Hematopoietic multipotent progenitor cell treated with erythropoietin and hydrocortisone succinate and interleukin-3 and kit ligand, for 17 days (in vitro differentiated cells): ENCODE measurements at places on chromosomes 3 and 15.
A peak's percentile ranks its signal among the peaks of the same experiment; 100 is the strongest.

DNA sequence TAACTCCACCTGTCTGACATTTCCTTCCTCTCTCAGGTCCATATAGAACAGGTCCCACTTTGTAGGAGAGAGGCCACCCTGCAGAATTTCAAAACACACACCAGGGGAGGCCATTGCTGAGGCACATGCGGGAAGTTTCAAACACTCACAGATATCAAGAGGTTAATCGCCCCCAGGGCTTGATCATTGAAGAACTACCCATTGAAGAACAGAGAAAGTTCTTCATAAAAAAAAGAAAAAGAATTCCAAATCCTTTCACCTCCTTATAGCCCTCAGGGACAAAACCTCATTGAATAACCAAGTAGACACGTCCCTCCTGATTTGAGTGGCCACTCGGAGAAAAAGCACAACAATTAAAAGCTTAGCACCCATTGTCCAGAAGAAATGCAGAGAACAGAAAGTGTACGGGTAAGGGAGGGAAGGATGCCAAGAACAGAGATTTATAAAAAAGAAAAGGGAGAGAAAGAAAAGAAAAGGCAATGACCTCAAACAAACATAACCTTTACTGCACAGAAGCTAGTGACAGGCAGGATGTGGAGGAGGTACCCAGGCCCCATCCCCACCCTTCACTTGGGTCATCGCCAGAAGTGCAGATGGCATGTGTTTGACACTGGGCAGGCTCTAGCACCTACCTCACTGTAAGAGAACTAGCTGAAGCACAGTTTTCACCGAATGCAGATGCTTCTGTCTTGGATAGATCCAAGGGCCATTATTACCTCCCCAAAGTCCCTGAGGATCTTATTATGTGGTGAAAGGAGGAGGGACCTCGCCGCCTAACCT lies 112.3 kb upstream of the HES1 start:
- DNase-seq = no peak

GRCh38 chr3:137796993-137797392 lies 32.9 kb downstream of the SOX14 start:
- no peak for DNase-seq

DNA sequence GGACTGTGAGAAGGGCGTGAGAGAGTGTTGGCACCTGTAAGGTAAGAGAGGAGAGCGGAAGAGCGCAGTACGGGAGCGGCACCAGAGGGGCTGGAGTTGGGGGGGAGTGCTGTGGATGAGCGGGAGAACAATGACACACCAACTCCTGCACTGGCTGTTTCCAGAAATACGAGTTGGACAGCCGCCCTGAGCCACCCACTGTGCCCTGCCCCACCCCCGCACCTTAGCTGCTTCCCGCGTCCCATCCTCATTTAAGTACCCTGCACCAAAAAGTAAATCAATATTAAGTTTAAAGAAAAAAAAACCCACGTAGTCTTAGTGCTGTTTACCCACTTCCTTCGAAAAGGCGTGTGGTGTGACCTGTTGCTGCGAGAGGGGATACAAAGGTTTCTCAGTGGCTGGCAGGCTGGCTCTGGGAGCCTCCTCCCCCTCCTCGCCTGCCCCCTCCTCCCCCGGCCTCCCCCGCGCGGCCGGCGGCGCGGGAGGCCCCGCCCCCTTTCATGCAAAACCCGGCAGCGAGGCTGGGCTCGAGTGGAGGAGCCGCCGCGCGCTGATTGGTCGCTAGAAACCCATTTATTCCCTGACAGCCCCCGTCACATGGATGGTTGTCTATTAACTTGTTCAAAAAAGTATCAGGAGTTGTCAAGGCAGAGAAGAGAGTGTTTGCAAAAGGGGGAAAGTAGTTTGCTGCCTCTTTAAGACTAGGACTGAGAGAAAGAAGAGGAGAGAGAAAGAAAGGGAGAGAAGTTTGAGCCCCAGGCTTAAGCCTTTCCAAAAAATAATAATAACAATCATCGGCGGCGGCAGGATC lies at the start of gene SOX2:
SOX2 (plus strand) TSS at position 601 of the 811 bp plus-strand sequence. CDS start 436 bp downstream, outside the sequence.
- no peak for DNase-seq

GRCh38 chr3:46965151-46965550 lies 11.4 kb downstream of the CCDC12 start:
- DNase-seq = no peak

DNA sequence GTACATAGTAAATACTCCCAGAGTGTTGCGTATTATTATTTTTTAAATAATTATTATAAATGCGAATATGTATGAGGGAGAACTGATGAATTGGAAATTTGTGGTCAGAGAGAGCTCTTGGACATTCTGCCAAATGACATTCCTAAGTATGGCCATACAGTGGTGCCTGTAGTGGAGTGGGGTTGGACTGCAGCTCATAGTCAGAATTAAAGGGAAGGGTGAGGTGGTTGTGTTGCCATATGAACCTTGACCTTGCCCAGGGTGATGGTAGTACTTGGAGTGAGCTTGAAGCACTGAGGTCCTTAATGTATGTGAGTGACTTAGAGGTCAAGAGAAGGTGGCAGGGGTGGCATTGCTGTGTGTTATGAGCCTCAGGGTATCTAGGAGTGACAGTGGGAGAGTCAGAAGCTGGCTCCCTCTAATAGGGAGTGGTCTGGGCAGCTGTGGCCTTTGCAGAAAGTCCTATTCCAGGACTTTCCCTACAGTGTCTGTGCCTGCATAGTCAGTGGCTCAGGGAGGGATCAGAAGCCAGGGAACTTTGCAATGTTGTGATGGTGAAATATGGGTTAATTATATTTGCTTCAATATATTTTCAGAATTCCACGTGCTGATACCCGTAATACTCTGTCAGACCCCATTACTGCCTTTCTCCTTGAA lies 26.2 kb downstream of the PDE8A start:
- DNase-seq = no peak

- no peak for DNase-seq
Observed at GRCh38 chr3:63493101-63493500, 159.4 kb upstream of the SNTN start.

- DNase-seq = no peak
Observed at GRCh38 chr3:14389716-14390115, 12.7 kb upstream of the SLC6A6 start.

DNA sequence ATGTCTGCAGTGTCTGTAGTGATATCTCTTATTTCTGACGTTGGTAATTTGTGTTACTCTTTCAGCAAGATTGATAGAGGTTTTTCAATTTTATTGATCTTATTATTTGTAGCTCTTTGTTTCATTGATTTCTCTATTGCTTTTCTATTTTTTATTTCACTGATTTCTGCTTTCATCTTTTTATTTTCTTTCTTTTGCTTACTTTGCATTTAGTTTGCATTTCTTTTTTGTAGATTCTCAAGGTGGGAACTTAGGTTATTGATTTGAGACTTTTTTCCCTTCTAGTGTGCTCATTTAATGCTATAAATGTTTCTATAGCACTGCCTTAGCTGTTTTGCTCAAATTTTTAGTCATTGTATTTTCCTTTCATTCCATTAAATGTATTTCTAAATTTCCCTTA lies 49.5 kb upstream of the GABRG3 start:
- DNase-seq = no peak

DNA sequence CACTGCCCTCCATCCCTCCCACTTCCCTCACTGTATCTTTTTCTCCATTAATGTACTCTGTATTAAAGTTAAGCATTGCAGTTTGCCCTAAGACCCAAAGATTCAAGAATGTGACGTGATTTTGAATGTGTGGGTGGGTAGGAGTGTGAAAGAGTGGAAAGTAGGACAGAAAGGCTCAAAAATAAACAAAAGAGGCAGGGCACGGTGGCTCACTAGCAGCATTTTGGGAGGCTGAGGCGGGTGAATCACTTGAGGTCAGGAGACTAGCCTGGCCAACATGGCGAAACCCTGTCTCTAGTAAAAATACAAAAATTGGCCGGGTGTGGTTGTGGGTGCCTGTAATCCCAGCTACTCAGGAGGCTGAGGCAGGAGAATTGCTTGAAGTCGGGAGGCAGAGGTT lies 18.4 kb downstream of the TFRC start:
- DNase-seq = peak; percentile 8

DNA sequence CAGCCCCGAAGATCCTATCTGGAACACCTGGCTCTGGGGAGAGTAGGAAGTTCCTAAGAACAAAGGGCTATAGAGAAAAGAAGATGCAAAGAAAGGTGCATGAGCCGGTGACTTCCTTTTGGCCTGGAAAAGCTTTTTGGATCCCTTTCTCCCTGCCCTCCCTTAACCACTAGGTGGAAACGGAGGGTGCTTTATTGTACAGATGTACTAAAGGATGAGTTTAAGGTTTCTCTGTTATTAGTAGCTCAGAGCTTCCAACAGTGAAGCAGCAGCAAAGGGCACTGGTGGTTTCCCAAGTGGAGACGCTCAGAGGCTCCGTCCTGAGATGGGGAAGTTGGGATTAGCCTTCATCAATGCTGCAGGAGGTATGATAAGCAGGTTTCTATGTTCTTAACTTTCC lies 5.9 kb upstream of the ADGRG7 start:
- no peak for DNase-seq

DNA sequence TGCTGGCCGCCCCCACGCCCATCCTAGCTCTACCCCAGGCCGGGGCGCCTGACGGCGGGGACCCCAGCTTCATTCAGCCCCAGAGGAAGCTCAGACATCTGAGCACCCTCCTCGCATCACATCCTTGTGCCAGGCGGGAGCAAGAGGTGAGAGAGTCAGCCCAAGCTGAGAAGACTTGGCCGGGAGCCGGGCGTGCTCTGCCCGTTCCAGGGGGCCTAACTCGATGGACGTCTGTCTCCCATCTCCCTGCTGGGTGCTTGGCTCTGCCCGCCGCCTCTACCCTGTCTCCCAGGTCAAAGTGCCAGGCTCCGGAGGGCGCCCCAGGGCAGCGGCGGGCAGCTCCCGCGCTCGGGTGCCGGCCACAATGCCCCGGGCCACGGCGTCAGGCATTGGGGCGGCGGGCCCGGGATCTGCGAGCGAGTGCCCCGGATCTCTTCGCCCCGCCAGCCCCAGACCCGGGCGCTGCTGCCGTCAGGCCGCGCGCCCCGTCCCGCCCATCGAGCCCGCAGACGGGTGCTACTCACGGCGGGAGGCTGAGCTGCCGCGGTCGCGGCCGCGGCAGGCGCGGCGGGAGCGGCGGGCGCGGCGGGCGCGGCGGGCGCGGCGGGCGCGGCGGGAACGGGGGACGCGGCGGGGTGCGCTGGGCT lies 388 bp downstream of the DAPK2 start:
- DNase-seq = no peak

DNA sequence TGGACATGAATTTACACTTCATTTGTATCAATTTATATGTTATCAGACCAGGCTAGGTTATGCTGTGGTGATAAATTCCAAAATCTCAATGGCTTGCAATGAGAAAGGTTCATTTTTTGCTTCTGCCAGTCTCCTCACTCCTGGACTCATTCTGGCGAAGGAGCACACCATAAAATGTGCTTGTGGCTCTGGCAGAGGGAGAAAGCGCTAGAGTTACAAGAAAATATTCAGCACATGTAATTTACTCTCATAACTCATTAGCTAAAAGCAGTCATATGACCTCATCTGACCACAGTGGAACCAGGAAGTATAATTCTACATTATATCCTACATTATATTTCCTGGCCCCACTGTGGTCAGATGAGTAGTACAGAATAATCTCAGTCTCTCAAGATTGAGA lies 193.8 kb downstream of the BCHE start:
- DNase-seq = no peak

- DNase-seq = no peak
Observed at GRCh38 chr15:74343797-74344127, 23.7 kb downstream of the CYP11A1 start.

DNA sequence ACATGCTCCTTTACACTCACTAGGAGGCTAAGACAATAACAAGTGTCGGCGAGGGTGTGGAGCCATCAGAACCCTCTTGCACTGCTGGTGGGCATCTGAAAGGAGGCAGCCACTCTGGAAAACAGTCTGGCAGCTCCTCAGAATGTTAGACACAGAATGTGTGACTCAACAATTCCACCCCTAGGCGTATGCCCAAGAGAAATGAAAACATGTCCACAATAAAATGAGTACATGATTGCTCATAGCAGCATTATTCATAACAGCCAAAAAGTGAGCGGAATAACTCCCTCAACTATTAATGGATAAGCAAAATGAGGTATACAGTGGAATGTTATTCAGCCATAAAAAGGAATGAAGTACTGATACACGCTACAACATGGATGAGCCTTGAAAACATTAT lies 57.8 kb downstream of the WNT7A start:
- DNase-seq = no peak

GRCh38 chr15:66193066-66193465 lies 60.5 kb downstream of the MEGF11 start:
- no peak for DNase-seq

DNA sequence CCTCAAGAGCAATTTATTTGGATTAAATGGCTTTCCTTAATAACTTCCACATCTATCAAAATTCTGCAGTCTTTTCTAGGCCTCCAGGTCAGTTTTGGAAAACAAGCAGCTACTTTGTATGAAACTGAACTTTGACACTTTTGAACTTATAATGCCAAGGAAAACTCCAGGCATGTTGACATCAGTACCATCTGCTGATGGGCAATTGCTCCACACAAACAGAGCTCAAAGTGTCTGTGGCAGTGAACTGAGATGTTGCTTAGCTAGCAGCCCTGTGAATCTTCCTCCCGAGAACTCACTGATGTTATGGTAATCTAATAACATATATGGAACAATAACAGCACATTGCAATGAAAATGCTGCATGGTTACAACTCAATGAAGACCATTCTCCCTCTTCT lies 250.2 kb downstream of the THRB start:
- no peak for DNase-seq

GRCh38 chr3:134249296-134249841 lies 1.3 kb downstream of the RYK start:
- DNase-seq = no peak

DNA sequence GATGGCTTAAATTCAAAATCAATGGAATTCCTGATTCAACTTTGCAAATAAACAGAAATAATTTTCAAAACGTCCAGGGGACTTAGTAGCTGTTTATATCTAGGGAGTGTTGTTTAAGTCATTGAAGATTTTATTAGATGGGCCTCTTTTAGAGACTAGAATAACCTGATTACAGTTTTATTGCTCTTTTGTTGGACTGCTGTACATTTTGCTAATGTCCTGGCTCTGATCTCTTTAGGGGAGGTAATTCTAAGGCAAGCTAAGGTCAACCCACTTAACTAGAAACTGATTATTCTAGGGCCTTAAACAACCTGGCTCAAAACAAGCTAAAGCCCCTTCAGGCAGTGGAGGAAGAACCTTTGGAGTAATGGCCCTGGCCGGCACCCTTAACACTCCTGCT lies 62.0 kb upstream of the MYZAP start:
- no peak for DNase-seq

- DNase-seq = no peak
Observed at GRCh38 chr3:98565843-98566242, 27.6 kb downstream of the CPOX start.

DNA sequence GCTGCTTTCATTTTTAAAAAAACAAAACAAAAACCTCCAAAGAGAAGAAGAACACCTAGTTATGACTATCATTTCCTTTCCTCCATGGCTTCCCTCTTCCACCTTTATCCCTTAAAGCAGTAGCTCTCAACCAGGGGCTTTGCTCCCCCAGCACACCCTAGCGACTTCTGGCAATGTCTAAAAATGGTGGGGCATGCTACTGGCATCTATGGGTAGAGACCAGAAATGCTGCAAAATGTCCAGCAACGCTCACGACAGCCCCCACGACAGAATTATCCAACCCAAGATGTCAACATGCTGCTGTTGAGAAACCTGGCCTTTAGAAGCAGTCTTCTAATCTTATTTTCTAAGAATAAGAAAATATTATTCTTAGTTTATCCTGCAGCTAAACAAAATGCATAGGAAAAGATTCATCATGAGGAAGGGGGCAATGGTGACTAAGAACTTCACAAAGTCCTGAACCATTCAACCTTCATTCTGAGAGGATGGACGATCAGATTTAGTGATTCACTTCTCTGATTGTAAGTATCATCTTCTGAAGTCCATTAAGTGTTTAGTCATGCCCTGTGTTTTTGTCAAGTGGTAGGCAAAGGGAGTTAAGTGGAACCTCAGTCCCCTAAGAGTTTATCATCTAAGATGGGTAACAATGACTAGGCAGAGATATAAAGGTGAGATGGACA lies 81.7 kb downstream of the CCNL1 start:
- no peak for DNase-seq
